CD4-positive, alpha-beta T cell treated with Interferon gamma for 1 hour (primary cell): ENCODE measurements at places on chromosomes 6 and 20.

- DNase-seq, result no peak
Observed at GRCh38 chr6:12149944-12150510, 137.9 kb downstream of the HIVEP1 start.

DNA sequence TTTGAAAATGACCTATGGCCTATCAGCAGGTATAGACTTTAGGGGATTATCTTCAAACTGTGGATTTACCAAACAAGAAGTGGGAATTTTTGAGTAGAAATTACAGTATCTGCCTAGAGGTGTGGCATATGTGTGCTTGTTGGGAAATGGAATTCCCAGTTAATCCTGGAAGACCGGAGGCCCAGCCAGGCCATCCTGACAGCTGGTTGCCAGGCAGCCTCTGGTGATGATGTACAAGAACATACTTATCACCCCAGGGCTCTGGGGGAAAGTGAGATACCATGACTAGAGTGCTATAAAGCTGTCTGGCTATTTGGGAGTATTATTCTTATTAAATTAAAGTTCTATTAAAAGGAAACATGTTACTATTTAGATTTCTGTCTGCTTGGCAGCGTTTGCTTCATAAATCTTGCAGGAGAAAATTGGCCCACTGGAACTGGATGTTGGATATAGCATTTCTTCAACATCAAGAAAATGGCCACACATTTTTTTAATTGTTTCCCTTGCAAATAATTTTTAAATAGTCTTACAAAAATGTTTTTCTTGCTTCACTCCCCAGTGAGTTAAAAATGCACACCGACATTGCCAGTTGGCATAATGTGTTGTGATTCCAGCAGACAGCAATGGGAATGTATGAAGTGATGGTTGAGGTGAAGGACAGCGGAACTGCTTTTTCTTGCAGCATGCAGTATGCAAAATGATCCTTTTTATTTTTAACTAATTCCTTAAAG lies 187.8 kb downstream of the MYLK4 start:
- DNase-seq, result no peak

DNA sequence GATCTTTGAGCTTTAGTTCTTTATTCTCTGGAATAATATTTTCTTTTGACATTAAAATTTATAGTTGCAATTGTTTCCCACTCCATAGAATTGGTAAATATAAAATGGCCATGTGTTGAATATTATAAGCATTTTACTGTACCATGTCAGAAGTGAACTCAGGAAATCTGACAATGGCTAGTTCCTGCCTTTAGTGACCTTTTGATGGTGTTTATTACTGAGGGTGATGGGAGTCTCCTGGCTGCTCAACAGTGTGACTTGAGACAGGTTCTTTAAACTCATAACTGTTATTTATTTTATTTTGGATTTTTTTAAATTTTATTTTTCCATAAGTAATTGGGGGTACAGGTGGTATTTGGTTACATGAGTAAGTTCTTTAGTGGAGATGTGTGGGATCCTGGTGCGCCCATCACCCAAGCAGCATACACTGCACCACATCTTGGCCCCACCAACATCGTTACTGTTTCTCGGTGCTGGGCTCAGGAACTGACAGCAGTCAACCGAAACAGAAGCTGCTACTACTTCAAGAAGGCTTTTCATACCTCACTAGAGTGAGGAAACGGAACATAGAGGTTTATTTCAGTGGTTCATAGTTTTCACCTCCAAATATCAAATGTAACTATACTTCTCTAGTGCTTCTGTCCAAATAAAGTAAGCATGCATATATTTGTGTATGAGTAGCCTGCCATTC lies 90.4 kb downstream of the PLEKHG1 start:
- DNase-seq, result peak; percentile 11

DNA sequence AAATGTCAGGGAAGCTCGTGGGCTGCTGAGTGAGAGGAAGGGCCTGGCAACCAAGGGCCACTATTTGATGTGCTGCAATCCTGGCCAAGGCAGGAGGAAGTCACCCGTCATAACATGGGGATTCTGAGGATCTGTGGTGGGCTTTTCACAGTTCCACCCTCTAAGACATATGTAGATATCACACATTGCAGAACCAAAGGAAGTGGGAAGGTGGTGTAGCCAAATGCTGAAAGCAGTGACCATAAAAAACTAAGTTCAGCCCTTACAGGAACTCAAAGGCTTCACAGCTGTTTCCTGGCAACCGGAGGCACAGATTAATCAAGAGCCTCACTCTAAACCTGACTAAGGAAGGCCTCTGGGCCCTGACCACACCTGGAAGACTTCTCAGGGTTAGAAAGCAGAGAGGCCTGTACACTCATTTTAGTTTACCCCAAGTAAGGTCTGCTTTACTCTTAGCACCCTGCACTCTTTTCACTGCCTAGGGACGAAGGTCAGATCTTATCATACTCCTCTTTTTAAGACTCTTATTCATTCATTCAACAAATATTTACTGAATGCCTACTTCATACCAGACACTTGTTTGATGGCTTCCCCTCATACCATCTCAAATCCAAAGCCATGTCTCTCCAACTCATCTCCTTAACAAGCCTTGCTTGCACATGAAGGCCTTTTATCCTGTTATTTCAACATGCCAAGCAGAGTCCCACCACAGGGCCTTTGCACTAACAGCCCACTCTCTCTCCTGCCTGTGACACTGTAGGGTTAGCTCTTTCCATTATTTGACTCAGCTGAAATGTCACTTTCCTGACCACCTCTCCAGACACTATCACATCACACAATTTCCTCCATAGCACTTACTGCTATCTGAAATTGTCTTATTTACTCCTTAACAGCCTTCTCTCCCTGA lies 2.6 kb downstream of the UBE2V1 start:
- DNase-seq, result peak; percentile 60

GRCh38 chr20:49313283-49313682 lies 35.4 kb upstream of the ZNFX1 start:
- DNase-seq, result no peak
